ENCODE measurements at places on chromosomes 2 and 18.

DNA sequence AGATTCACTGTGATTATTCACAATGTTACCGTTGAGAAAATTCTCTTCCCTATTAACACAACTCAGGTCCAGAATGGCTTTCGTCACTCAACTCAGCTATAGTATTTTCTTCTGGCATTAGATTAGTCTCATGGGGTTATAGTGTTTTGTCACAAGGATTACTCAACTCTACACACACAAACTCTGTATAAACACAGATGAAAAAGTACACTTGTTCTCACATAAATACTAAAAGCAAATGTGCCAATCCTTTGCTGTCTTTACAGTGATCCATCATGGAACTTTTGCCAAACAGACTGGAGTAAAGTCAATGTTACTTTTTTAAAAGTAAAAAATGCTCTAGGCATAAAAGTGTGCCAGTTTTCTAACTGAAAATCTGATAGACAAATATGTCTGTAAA, 267.6 kb downstream of the RBM43 start:
- H3K36me3 ChIP-seq: no peaks in the 10 kb centered on the region
- no peaks in the 10 kb centered on the region for H3K27me3 ChIP-seq
- H3K4me1 ChIP-seq: no peaks in the 10 kb centered on the region
- H3K4me3 ChIP-seq: no peak overlapping the region
- DNase-seq: no peak
- no peak overlapping the region for H3K27ac ChIP-seq

- peaks cover 91% of the 10 kb centered on the region for H3K36me3 ChIP-seq
- no peak overlapping the region for H3K4me3 ChIP-seq
- DNase-seq: no peak
- no peaks in the 10 kb centered on the region for H3K27me3 ChIP-seq
- H3K4me1 ChIP-seq: no peaks in the 10 kb centered on the region
- no peak overlapping the region for H3K27ac ChIP-seq
Observed at GRCh38 chr2:174376967-174377366, 18.6 kb upstream of the SCRN3 start.

GRCh38 chr2:20617081-20617575, 33.8 kb downstream of the HS1BP3 start:
- H3K27ac ChIP-seq: no peak overlapping the region
- H3K27me3 ChIP-seq: no peaks in the 10 kb centered on the region
- H3K4me3 ChIP-seq: no peak overlapping the region
- peaks cover 22% of the 10 kb centered on the region for H3K36me3 ChIP-seq

DNA sequence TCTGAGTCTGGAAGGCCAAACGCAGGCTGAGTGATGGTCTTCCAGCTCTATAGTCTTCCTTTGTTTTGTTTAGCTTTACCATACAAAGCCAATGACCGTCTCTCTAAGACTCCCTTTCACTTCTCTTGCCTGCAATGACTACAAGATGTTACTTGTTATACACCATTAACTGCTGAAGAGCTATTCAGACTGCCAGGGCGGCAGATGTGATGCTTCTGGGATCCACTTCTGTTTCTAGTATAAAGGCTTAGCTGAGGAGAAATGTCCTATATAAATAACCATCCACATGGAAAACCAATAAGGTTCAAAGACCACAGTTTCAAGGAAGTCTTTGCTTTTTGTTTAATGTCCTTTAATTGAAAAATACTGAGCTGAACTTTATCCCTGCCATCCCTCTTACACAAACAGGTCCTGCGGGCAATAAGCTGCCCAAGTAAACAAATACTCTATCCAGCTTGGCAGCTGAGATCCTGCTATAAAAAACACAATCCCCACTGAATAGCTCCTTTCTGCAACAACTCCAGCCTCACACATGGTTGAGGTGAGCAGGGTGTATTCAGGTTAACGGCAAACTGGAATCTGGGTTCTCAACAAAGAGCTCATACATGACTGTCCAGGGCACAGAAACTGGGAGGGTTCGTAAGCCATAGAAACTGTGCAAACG, 124.6 kb downstream of the VIT start:
- no peaks in the 10 kb centered on the region for H3K36me3 ChIP-seq
- H3K4me1 ChIP-seq: no peaks in the 10 kb centered on the region
- DNase-seq: no peak
- H3K27me3 ChIP-seq: no peaks in the 10 kb centered on the region
- no peak overlapping the region for H3K4me3 ChIP-seq

GRCh38 chr2:67216881-67217280, 180.3 kb upstream of the ETAA1 start:
- no peaks in the 10 kb centered on the region for H3K27me3 ChIP-seq
- no peaks in the 10 kb centered on the region for H3K36me3 ChIP-seq
- H3K27ac ChIP-seq: no peak overlapping the region
- no peaks in the 10 kb centered on the region for H3K4me1 ChIP-seq
- H3K4me3 ChIP-seq: no peak overlapping the region
- DNase-seq: no peak

GRCh38 chr2:2234398-2235195, 96.5 kb downstream of the MYT1L start:
- no peaks in the 10 kb centered on the region for H3K4me1 ChIP-seq
- H3K36me3 ChIP-seq: no peaks in the 10 kb centered on the region
- no peaks in the 10 kb centered on the region for H3K27me3 ChIP-seq
- DNase-seq: no peak

GRCh38 chr18:78526923-78527711, 452.5 kb upstream of the SALL3 start:
- H3K36me3 ChIP-seq: no peaks in the 10 kb centered on the region
- H3K27me3 ChIP-seq: no peaks in the 10 kb centered on the region
- H3K27ac ChIP-seq: no peak overlapping the region
- no peak for DNase-seq
- no peaks in the 10 kb centered on the region for H3K4me1 ChIP-seq

DNA sequence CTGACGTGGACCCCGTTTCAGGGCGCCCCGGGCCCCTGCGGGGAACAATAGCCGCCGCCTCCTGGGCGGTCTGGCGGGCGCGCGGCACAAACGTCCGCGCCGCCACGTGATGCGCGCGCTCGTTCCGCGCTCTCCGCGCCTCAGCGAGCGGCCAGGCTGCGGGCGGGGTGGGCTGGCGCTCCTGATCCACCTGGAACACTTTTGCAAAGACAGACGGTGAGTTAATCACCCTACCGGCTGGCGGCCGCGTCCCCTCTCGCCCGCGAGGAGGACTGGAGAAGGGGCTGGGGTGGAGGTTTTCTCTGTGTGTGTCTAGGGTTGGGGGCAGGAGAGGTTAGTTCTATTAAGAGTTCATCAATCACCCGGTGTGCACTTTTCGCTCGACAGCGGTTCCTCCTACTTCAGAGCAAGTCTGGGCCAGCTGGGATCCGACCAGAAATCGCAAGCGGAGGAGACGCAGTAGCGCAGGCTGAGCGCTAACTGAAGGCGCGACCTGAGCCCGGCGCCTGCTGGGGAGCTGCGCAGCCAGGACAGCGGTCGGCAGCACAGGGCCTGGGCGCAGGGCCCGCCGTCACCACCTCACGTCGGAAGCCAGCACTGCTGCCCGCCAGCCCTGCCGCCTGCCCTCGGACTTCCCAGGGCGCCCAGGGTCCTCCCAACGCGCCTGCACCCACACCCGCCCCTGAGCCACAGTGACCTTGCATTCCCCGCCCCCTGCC, 10.3 kb upstream of the HOXD1 start:
- H3K4me3 ChIP-seq: no peak overlapping the region
- no peaks in the 10 kb centered on the region for H3K36me3 ChIP-seq
- no peak for DNase-seq
- peaks cover 97% of the 10 kb centered on the region for H3K27me3 ChIP-seq
- H3K27ac ChIP-seq: no peak overlapping the region

DNA sequence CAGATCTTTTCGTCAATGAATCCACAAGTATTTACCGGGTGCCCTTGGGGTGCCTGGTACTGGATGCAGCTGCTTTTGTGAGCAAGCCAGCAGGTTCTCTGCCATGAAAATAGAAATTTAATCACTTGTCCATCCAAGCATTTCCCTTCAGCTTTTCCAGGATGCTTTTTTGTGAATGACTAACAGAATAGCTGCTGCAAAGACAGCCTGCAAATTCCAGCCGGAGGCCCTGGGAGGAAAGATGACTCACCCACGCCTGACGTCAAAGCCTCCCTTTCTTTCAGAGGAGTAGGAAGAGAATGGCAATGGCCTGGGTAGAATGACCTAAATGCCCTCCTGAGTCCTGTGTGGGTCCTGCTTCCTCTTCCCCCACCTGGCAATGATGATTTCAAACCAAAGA, 111.9 kb downstream of the AP1S3 start:
- DNase-seq: no peak
- no peak overlapping the region for H3K4me3 ChIP-seq
- H3K4me1 ChIP-seq: no peaks in the 10 kb centered on the region
- no peak overlapping the region for H3K27ac ChIP-seq

- H3K36me3 ChIP-seq: no peaks in the 10 kb centered on the region
- H3K4me3 ChIP-seq: no peak overlapping the region
- no peak overlapping the region for H3K27ac ChIP-seq
- DNase-seq: no peak
- no peaks in the 10 kb centered on the region for H3K27me3 ChIP-seq
- no peaks in the 10 kb centered on the region for H3K4me1 ChIP-seq
Observed at GRCh38 chr2:144358979-144359541, 160.9 kb downstream of the ZEB2 start.

DNA sequence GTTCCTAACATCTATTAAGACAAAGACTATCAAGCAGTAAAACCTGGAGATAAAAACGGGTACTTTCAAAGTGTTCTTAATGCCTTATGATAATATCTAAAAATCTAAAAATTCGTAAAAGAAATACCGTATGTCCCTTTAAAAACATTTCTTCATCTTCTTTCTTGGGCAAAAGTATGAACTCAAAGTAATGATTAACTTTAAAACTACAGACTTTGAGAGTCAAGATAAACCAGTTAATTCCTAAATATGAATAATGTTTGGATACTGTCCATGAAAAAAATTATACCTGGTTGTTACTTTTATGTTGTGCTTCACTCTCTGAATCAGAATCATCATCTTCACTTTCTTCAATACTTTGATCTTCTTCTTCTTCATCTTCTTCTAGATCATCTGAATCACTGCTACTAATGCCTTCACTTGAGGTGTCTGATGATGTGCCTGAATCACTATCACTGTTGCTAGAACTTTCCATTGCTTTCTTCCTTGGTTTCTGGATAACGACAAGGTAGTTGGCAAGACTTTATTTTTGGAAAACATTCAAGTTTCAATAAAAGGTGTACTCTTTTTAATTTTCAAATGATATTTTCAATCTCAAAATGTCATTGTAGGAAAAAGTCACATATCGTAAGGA, 152.3 kb upstream of the WDSUB1 start:
- no peaks in the 10 kb centered on the region for H3K27me3 ChIP-seq
- no peaks in the 10 kb centered on the region for H3K4me1 ChIP-seq
- peaks cover 14% of the 10 kb centered on the region for H3K36me3 ChIP-seq
- no peak for DNase-seq
- no peak overlapping the region for H3K27ac ChIP-seq
- no peak overlapping the region for H3K4me3 ChIP-seq

- H3K27me3 ChIP-seq: no peaks in the 10 kb centered on the region
- H3K36me3 ChIP-seq: no peaks in the 10 kb centered on the region
- H3K4me1 ChIP-seq: no peaks in the 10 kb centered on the region
- H3K4me3 ChIP-seq: no peak overlapping the region
- no peak overlapping the region for H3K27ac ChIP-seq
Observed at GRCh38 chr2:31075941-31076590, 62.2 kb downstream of the GALNT14 start.

DNA sequence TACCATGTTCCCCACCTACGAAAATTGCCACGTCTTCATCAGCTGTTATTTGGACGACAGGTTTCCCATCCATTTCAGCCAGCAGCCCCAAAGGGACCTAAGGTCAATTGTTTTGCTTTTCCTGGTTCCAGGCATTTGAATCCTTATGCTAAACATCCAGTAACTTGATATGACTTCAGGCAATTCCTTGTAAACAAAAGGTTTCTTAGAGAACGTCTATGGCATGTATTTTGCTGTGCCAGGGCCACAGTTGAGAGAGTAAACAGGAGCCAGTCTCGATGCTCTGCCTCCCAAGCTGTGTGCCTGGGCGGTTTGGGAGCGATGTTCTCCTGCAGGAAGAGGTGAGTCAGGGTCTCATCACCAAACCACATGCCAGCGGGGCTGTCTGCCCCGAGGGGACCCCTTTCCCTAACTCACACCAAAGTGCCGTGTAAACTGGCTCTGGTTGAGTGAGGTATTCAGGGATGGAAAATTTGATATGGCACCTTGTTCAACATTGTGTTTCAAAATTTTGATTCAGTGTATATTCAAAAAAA, 12.9 kb upstream of the MC5R start:
- H3K27ac ChIP-seq: no peak overlapping the region
- no peaks in the 10 kb centered on the region for H3K36me3 ChIP-seq
- no peaks in the 10 kb centered on the region for H3K27me3 ChIP-seq
- H3K4me1 ChIP-seq: no peaks in the 10 kb centered on the region
- DNase-seq: no peak

GRCh38 chr2:218756599-218757377, 25.2 kb upstream of the CYP27A1 start:
- H3K36me3 ChIP-seq: peaks cover 23% of the 10 kb centered on the region
- H3K4me1 ChIP-seq: no peaks in the 10 kb centered on the region
- no peak overlapping the region for H3K27ac ChIP-seq
- H3K27me3 ChIP-seq: no peaks in the 10 kb centered on the region

Measured in CD4-positive, alpha-beta T cell (primary cell).